ENCODE measurements at places on chromosomes 1 and 21.

DNA sequence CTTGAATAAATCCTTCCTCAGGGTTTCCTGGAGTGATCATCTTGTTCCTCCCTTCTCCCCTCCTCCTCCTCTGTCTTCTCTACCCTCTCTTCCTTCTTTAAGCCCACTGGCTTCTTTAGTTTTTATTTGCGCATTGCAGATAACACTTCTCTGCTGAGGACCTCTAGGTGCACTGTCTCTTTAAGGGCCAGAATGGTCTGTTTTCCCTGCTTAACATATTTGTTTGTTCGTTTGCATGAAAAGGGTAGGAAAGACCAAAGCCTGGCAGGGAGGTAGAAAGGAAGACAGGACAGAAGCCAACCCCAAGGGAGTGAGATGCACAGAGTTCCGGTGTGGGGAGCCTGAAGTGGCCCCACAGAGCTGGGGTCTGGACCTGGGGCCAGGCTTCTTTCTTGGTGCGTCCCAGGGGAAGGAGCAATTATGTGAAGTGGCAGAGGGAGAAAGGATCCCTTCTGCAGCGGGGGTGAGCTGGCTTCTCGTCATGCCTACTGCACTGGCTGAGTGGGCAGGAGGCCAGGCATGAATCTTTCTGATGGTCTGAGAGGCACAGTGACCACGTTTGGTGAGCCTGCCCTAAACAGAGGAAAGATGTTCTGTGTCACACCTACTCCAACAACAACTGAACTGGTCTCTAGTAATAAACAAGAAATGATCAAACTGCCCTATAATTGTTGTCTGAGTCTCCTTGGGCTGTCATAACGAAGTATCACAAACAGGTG lies 232.7 kb downstream of the KCNJ6 start:
- no peak for DNase-seq

GRCh38 chr1:213008564-213008963 lies 7.1 kb downstream of the ANGEL2 start:
- DNase-seq = no peak

DNA sequence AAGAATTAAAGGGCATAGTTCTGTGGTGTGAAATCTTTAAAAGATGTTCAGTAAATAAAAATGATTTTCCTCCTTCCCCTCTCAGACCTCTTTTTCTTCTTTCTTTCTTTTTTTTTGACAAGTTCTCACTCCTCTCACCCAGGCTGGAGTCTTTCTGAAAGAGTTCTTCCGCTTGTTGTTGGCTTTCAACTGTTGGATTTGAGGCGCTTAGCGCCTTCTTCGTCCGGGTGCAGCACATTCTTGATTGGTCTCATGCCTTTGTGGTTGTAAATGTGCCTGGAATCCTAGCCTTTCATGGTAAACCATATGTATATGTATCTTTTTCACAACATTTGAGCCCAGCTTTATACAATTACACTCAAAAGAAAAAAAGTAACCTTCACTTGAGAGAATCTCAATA lies 980 bp upstream of the METTL18 start:
- DNase-seq = no peak

DNA sequence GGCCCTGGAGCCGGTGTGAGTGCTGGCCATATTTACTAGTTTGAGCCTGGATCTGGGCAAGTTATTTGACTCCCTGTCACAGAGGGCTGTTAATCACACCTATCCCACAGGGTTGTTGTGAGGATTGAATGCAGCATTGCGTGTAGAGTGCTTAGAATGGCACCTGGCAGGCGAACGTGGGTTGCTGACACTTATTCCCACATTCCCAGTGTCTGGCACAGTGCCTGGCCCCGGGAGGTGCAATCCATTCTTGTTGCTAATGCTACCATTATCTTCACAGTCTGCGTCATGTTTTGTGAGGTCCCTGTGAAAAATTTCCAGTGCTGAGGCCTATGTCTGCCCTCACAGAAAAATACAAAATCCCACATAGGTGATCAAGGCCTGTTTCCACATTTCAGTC lies 66.1 kb downstream of the CD2 start:
- no peak for DNase-seq

DNA sequence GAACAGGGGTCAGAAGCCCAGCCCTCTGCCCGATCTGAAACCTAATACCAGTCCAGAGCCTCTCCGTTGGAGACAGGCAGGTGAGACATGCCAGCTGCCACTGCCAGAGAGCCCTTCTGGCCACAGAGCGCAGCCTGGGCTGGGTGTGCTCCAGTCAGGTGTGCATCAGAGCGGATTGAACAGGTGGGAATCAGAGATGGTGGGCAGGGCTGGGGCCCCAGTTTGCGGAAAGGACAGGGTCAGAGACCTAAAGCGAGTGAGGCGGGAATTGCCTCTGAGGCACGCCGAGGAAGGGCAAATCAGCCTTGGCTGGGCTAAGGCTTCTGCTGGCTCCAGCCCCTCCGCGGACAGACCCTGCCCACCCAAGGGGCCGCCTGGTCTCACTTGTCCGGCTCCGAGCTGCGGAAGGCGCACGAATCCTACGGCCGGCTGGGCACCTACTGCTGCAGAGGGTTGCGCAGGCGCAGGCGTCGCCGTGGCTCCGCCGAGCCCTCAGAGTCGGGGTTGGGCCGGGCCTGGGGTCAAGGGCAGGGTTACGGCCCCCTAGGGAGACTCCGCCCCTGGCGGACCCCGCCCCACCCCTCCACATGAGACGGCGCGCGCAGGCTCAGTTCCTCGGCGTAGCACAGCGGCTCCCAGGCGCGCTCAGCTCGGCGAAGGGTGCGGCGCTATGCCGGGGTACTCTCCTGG lies 10.3 kb downstream of the CPLANE2 start:
- DNase-seq = no peak

DNA sequence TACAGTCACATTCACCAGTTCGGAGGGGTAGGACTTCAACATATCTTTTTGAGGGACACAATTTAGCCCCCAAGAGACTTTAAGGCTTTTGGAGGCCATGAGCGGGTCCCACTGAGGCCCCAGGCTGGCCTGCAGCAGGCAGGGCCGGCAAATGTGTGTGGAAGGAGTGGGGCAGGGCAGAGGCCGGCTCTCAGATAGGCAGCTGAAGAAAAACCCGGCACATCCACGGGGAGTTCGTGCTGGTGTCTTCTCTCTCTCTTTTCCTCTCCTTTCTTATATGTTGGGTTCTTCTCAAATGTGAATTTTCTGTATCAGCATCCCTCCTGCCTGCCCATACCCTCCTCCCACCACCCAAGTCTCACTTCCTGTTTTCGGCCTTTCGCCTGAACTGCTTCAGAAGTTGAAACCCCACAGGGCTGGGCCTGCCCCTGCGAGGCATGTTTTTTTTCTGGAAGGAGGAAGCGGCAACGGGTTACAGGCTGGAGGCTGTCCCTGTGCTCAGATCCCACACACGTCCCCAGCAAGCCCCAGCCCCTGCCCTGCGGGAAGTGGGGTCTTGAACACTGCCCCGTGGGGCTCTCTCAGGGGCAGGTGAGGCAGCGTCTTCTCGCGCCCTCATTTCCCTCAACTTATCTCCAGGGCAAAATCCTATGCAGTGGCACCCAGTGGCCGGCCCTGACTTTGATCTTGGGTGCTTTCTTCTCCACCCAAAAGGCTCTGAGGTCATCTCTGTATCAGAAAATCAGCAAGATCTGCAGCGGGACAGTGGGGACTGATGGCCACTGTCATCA lies 9.7 kb upstream of the UMODL1 start:
- DNase-seq = peak; percentile 26
